Thyroid gland (tissue), 4 donors: ENCODE measurements at places on chromosomes 3 and 15. TPM values are rescaled to one million over a fixed set of nuclear protein-coding genes. Genes with fewer than 3 reads are reported as not detected.

- H3K27me3 ChIP-seq = no peaks in the 10 kb centered on the region
- no peaks in the 10 kb centered on the region for H3K4me1 ChIP-seq
- H3K27ac ChIP-seq = no peak overlapping the region
- H3K36me3 ChIP-seq = no peaks in the 10 kb centered on the region
- no peak for DNase-seq
Observed at GRCh38 chr15:31483053-31483985, 156.7 kb downstream of the KLF13 start.

GRCh38 chr3:57673156-57673555 is 19.7 kb downstream of the DENND6A start:
- H3K4me1 ChIP-seq = peaks cover 4% of the 10 kb centered on the region
- H3K27me3 ChIP-seq = no peaks in the 10 kb centered on the region
- H3K27ac ChIP-seq = no peak overlapping the region
- DNase-seq = no peak
- H3K4me3 ChIP-seq = no peak overlapping the region
- H3K36me3 ChIP-seq = no peaks in the 10 kb centered on the region

GRCh38 chr15:61070111-61070901 is 158.8 kb downstream of the RORA start:
- no peaks in the 10 kb centered on the region for H3K27me3 ChIP-seq
- no peaks in the 10 kb centered on the region for H3K36me3 ChIP-seq
- H3K4me3 ChIP-seq = no peak overlapping the region

- no peaks in the 10 kb centered on the region for H3K27me3 ChIP-seq
- DNase-seq = no peak
- no peaks in the 10 kb centered on the region for H3K36me3 ChIP-seq
Observed at GRCh38 chr3:119322021-119322834, 28.0 kb downstream of the ARHGAP31 start.

Gene TIMP4
- 25.4 TPM for total RNA-seq

Gene GP9
- not detected for total RNA-seq
